Fibroblast of lung (primary cell): ENCODE measurements at places on chromosomes 5 and 9.

DNA sequence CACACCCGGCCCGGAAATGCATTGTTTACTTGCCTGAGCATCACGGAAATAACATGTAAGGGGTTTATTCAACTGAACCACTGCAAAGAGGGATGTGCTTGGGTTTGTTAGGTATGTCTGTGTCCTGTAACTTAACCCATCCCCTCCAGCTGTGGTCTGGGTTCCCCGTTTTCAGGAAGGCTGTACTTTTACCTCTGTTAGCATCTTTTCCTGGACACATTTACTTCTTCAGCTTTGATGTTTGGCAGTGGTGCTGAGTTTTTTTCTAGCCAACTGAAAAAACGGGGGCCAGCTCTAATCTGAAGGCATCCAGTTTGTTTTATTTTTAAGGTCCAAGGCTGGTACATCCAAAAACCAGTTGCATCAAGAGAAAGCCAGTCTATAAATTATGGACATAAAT, 561.8 kb downstream of the BNC2 start:
- no peak for DNase-seq

DNA sequence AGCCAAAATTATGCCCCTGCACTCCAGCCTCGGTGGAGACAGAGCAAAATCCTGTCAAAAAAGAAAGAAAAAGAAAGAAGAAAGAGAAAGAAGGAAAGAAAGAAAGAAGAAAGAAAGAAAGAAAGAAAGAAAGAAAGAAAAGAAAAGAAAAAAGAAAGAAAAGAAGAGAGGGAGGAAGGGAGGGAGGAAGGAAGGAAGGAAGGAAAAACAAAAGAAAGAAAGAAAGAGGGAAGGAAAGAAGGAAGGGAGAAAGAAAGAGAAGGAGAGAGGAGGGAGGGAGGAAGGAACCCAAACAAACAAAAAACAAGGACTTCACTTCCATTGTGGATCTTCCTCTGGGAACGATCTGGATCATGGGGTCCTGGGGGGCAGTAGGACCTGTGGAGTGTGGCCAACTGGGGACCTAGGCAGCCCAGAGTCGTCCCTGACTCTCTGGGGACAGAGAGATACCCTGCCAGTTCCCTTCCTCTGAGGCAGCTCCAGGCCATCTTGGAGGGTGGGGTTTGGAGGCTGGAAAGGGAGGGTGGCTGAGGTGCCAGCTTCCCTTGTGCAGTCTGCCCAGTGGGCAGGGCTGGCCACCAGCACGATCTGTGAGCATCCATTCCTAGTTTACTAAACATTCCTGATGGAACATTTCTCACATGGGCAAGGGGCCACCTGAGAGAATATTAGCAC, 216.8 kb downstream of the PAX5 start:
- no peak for DNase-seq

DNA sequence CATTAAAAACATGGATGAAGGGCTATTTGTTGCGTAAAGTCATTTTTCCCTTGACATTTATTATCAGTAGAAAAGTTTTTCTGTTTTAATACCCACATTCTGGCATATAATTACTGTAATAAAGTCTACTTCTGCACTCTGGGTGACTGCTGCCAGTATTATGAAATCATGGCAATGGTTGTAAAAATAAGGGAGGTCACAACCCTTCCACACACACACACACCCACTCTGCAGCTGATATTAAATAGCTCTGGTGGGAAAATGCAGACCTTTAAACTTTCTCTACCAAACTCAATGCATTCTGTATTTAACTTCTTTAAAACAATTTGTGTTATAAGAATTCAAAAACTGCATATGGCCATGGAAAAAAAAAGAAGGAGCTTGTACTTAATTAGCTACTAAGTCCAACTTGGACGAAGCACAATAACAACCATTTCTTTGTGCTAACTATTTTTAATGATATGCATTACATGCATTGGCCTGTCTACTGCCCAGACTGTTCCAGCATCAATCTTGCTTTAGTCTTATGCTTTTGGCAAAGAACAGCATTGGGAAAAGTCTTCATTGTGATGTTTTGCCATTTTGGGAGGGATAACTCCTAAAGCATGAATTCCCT, 137.6 kb upstream of the MAP3K1 start:
- DNase-seq, result no peak

DNA sequence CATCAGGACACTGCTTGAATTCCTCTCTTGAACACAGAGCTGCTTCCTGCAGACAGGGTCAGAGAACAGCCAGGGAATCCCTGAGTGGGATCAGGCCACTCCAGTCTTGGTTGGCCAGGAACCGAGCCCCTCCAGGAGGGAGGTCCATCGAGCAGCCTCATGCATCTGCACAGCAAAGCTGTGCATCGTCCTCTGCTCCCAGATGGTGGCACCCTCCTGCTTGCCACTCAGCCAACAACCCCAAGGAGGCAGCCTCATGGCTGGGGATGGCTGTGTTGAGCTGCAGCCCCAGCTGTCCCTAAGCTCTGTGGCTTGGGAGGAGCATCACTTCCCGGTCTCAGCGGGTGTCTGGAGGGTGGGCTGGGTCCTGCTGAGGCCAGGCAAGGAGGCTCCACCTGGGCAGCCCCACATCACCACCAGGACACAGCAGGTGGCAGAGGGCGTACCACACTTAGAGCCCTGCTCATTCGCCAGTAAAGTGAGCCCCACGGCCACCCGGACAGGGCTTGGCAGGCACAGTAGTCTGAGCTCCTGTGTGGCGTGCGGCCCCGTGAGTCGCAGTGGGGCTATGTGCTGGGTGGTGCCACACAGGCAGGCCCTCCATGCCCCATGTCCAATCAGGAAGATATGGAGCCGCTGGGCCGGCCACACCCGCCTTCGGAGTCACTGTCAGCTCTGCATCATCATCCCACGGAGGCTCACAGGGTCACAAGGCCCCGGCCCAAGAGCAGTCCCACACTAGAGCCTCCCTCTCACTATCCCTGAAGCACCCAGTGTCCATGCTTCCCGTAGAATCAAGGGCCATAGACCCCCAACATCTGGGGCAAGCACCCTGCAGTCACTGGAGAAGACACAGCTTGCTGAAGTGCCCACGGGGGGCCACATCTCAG, 11.9 kb downstream of the LPCAT1 start:
- DNase-seq, result peak; percentile 35

DNA sequence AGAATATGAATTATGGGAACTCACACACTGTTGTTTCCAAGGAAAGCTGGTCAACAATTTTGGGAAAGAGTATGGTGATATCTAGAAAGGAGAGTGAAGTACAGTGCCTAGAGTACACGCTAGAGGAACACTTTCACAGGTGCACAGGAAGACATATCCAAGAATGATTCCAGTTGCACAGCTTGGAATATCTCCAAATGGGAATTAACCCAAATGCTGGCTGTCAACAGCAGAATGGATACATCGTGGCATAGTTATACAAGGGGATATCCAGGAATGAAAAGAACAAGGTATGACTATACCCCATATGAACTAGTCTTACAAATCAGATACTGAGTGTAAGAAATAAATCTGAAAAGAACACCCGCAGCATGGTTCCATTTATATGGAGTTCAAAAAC, 231.3 kb downstream of the FSTL4 start:
- no peak for DNase-seq

DNA sequence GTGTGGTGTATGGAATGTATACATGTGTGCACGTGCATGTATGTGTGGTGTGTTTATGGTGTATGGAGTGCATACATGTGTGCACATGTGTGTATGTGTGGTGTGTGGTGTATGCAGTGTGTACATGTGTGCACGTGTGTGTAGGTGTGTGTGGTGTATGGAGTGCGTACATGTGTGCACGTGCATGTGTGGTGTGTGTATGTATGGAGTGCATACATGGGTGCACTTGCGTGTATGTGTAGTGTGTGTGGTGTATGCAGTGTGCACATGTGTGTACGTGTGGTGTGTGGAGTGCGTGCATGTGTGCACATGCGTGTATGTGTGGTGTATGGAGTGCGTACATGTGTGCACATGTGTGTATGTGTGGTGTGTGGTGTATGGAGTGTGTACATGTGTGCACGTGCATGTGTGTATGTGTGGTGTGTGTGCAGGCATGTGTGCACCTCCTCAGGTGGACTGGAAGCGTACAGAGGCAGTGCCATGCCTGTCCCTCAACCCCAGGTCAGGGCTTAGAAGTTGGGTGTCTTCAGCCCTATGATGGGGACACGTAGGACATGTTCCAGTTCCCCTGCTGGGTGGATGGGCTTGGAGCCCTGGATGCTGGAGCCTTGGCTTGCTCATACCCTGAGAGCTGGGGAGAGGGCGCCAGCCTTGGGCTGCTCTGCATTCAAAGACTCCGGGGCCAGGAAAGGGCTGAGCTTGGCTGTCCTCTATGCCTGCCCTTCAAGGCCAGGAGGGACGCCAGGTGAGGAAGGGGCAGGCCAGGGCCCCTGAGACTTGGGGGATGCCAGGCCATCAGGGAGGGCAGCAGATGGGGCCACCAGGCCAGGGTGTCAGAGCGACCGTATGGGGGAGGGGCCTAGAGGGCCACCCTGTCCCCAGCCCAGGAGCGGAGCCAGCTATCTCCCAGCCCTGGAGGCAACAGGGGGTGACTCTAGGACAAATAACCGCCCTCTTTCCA, 12.2 kb downstream of the MYMK start:
- no peak for DNase-seq

GRCh38 chr9:16769291-16769690, 101.2 kb downstream of the BNC2 start:
- DNase-seq, result no peak

GRCh38 chr5:79612667-79613198, 492 bp downstream of the TENT2 start:
- DNase-seq, result no peak

- no peak for DNase-seq
Measured at GRCh38 chr9:2664174-2665065, 42.8 kb downstream of the VLDLR start.

- DNase-seq, result peak; percentile 10
Measured at GRCh38 chr9:133103183-133103986, 17.7 kb downstream of the RALGDS start.

GRCh38 chr5:132315529-132316067, 21.4 kb downstream of the SLC22A4 start:
- DNase-seq, result no peak
